ENCODE measurements at places on chromosomes 4 and X. TPM values are rescaled to one million over a fixed set of nuclear protein-coding genes. Genes with fewer than 3 reads are reported as not detected.

DNA sequence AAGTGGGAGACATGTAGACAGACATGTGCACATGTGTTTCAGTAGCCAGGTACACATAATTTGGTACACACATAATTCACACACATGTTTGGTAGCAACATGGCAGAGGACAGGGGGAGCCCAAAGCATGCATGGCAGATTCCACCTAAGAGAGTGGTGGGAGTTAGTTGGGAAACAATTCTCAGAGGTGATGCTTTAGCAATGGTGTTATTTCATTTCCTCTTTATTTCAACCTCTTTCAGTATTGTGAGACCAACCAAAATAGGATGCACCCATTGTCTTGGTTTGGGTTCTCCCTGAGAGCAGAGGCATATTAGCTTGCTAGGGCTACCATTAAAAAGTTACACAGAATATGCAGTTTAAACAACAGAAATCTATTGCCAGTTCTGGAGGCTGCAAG lies 92.2 kb upstream of the ANXA3 start:
- DNase-seq: no peak

- DNase-seq: no peak
Observed at GRCh38 chrX:135512508-135513129, 7.8 kb upstream of the INTS6L start.

DNA sequence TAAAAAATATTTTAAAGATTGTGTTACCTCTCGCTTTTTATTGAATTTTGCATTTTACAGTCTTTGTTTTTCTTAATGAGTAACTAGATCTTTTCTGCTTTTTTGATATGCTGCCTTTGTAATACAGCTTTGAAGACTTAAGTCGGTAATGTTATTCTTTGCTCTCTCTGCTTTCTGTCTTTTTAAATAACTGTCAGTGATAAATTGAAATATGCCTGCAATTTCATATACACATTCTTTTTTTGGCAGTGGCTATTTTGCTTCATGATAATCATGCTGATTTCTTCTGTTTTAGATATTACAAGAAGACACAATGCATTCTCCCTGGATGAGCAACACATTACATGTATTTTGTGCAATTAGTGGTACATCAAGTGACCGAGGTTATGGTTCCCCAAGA lies 42.0 kb upstream of the IL13RA1 start:
- DNase-seq: no peak

DNA sequence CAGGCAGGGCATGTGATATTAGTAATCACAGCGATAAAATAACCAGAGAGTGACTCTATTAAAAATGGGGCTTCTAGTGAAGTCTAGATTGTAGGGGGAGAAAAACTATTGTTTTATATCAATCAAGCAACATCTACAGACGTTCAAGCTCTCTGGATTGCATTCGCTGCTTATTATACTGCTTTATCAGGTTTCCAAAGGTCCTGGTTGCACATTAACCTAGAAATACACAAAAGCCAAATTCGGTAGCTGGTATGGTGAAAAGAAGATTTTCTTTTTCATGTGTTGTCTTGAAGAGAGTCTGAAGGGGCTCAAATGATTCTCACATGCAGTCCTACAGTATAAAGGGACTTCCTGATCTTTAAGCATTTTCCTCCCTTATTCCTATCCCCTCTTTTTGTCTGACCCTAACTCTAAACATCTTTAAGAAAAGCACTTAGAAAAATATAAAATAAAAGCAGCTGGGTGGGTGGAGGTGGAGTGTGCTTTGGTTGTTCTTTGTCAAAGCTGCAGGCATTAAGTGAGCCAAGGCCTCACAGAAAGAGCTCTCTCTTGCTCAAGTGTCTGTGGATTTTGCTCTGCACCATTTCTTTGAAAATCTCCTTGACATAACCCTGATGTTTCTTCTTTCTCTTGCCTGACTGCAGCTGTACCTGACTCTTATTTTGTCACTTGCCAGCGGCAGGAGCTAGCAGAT lies 46.1 kb downstream of the MID1IP1 start:
- no peak for DNase-seq

DNA sequence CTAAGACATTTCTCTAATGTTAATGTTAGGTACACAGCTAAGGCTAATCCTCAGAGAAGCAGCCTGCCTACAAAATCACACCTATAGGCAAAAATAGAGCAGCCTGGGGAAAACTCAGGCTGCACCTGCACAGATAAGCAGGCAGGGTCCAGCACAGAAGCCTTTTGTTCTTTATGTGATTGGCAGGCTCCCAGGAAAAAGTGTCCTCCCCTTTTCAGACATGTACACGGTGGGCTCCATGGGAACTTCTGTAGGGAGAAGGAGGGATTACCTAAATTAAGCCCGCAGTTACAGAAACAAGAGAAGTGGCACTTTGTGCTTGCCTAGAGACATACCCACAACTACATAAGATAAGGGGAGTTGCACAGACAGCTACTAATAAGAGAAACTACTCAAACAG lies 4.0 kb upstream of the HSPA4L start:
- DNase-seq: no peak

- DNase-seq: no peak
Observed at GRCh38 chrX:99901091-99901490, 509.0 kb downstream of the PCDH19 start.

DNA sequence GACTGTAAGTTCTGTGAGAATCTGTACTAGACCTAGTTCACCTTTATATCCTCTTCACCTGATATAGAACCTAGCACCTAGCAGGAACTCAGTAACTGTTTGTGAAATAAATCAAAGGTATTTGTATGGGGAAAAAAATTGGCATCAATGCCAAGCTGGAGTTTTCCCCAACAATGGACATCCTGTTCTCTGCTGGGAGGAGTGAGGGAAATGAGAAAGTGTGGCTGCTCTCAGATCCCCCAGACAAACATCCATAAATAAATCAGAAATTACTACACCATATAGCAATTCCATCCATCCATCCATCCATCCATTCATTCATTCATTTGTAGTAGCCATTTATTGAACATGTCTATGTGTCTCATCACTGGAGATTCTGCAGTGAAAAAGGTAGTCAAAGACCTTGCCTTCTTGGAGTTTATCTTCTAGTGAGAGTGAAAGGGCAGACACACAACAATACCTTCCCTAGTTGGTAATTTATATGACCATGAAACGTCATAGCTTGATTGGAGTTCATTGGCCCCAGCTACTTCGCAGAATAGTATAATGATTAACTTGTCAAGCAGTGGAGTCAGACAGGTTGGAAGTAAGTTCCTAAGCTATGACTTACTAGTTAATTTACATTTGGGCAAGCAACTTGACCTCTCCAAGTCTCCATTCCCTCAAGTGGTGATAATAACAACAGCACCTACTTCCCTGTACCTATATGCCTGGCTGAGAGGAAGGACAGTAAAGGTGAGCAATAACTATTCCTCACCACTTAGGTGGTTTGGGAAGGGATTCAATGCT lies 98.7 kb upstream of the KIT start:
- DNase-seq: peak; percentile 74

DNA sequence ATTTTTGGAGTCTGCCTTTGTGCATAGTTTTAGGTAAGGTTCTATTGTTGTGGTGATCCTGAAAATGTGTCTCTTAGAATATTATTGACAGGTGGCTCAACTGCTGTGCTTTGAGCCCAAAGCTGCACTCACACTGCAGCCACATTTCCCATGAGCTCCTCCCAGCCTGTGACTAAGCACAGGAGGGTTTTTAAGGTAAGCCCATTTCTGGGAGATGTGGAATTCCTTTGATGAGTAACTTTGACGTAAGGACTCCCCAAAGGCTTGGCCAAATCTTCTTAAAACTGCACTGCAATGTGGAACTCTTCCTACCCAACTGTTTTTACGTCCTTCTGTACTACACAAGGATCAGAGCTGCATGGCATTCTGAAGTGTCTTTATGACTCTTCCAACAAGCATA lies 20.0 kb upstream of the TMPRSS11A start:
- no peak for DNase-seq

EGFL6 gene
- 1.4 TPM for total RNA-seq

RAB39B gene
- 5.4 TPM for total RNA-seq

GRCh38 chrX:19595043-19595677 lies 79.9 kb upstream of the MAP3K15 start:
- no peak for DNase-seq

DNA sequence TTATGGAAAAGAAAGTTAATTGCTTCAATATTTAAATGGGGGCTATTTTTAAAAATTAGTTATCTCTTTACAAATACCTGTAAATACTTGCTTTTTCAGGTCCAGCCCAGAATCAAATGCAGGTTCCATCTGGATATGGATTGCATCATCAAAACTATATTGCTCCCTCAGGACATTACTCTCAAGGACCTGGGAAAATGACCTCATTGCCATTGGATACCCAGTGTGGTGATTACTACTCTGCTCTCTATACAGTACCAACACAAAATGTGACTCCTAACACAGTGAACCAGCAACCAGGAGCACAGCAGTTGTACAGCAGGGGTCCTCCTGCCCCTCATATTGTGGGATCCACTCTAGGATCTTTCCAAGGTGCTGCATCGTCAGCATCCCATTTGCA lies 29.2 kb downstream of the SEC24B start:
- no peak for DNase-seq

DNA sequence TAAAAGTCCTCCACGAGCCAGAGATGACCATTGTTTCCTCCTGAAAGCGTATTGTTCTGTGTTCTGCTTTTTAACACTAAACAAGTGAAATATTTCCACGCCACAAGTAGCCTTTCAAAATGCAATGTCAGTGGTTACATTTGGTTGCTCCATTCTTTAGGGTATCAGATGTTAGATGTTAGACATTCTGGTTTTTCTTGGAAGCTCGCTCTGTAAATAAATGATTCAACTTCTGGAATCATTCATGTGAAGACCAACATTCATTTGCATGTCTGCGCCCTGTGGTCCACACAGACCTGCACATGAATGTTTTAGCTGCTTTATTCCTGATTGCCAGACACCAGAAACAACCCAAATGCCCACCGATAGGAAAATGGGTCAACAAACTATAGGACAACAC lies 38.0 kb upstream of the HELT start:
- no peak for DNase-seq

GRCh38 chr4:30437316-30437715 lies 282.9 kb upstream of the PCDH7 start:
- DNase-seq: no peak

DNA sequence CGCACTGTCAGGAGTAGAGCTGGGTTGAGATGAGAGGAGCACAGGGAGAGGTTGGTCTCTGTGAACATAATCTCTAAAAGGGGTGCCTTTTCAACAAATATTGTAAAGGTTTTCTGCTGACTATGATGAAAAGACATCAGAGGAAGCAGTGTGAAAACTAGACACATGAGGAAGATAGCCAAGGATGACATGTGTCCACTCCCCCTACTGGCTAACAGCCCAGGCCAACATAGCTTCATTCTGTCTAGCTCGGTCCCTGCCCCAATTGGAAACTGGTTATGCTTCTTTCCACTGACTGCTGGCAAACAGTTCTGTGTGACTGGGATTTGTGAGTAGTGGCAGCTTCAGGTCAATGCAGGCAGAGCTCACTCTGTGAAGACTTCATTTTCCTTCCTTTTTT lies 115.4 kb upstream of the ESX1 start:
- DNase-seq: no peak

- DNase-seq: no peak
Observed at GRCh38 chrX:30489323-30489722, 88.2 kb downstream of the TASL start.

DGAT2L6 gene
- not detected for total RNA-seq

DNA sequence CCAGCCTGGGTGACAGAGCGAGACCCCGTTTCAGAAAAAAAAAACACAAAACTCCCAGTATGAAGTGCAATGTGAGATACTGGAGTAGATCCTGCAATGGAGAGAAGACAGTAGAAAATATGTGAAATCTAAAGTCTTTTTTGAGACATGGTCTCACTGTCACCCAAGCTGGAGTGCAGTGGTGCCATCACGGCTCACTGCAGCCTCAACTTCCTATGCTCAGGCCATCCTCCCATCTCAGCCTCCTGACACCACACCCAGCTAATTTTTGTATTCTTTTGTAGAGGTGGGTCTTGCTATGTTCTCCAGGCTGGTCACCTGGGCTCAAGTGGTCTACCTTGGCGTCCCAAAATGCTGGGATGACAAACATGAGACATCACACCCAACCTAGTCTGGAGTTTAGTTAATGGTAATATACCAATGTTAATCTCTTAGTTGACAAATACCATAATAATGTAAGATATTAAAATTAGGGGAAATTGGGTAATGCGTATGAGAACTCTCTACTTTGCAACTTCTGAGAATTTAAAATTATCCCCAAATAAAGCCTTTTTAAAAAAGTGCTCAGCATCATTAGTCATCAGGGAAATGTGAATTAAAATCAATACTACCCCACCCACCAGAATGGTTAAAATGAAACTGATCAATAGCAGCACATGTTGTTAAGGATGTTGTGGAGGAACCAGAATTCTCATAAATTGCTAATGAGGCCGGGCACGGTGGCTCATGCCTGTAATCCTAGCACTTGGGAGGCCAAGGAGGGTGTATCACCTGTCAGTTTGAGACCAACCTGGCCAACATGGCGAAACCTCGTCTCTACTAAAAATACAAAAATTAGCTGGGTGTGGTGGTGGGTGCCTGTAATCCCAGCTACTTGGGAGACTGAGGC lies 15.0 kb downstream of the RBMX start:
- DNase-seq: no peak

- DNase-seq: no peak
Observed at GRCh38 chrX:2413969-2414368, 86.8 kb downstream of the DHRSX start.

DNA sequence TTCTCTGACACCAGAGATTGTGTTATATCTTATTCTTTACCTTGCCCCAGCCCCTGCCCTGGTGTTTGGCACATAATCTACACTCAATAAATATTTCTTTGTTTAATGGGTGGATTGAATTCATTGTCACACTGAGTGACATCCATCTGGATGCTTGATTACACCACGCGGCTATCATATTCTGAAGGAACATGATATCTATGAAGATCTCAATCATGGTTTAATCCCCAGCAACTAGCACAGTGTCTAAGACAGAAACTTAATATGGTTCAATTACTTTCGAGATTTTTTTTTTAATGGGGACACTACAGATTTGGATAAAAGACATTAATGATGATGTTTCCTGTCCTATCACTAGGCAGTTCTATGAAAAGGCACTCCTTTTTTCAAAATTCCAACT lies 246.3 kb downstream of the PALLD start:
- DNase-seq: no peak

DNA sequence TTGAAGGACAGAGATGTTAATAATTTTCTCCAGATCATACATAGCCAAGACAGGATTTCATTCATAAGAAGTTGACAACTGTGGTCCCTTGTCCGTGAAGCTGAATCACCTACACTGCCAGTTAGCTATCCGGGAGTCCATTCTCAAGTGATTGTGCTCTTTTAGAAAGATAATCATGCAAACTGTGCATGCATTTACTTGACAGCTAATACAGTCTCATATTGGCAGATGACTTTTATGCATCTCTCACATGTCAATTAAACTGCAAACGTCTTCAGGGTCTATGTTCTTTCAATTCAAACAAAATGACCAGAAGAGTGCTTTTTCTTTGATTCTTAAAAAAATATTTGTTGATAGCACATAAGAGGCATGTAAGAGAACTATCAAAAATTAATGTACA lies 1572.9 kb downstream of the C4orf33 start:
- no peak for DNase-seq

NPY1R gene
- total RNA-seq: 1.7 TPM

DHRSX gene
- 41.9 TPM for total RNA-seq

- DNase-seq: no peak
Observed at GRCh38 chr4:24999392-25000089, 31.2 kb downstream of the LGI2 start.

XAGE2 gene
- not detected for total RNA-seq
